ENCODE measurements at places on chromosomes 7 and 10. TPM values are rescaled to one million over a fixed set of nuclear protein-coding genes. Genes with fewer than 3 reads are reported as not detected.

ZFAND4 gene
- 11.6 TPM for total RNA-seq

OR9A2 gene
- total RNA-seq, result not detected

MAT1A gene
- total RNA-seq, result not detected

RASSF4 gene
- 37.9 TPM for total RNA-seq

All from posterior vena cava (tissue), 2 donors.